Stimulated activated CD4-positive, alpha-beta T cell treated with anti-CD3 and anti-CD28 coated beads, Interleukin-1b, Interleukin-23, amount 100 ng/mL, for 48 hours (primary cell): ENCODE measurements at places on chromosomes 1 and 21.

DNA sequence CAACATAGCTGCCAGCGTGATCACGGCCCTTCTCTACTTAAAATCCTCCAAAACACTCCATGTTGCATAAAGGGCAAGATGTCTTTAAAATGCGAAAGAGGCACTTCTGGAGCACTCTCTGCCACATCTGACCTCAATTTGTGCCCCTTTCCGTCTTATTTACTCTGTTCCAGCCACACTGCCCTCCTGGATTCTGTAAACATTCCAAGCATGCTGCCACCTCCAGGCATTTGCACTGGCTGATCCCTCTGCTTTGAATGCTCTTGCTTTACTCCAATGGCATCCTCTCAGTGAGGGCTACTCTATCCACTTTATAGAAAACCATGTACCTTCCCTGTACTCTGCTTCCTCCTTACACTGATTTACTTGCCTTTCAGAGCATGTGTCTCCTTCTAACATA lies 5.3 kb upstream of the RGS7 start:
- no peak for DNase-seq

- DNase-seq, result no peak
Measured at GRCh38 chr1:174224641-174225040, 65.3 kb downstream of the RABGAP1L start.

GRCh38 chr1:56569661-56570060 lies 9.7 kb downstream of the PLPP3 start:
- DNase-seq, result no peak

- no peak for DNase-seq
Measured at GRCh38 chr1:219088778-219089557, 84.7 kb upstream of the LYPLAL1 start.

DNA sequence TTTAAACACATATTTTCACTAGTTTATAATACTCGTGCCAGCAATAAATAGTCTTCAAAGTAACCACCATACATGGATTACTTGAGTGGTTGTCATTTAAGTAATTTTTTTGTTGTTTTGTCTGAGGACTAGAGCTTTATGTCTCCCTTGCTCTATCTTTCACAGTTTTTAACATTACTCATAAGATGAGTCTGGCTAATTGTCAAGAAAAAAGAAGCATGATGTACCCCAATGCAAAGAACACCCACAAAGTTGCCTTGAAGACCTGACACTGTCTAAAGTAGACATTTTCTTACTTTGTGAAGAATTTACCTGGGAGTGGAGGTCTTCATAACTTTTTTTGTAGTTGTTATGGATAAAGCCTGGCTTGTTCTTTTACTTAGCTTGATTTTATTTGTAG lies 210.4 kb upstream of the BRINP3 start:
- no peak for DNase-seq

- DNase-seq, result no peak
Measured at GRCh38 chr21:26540651-26541050, 32.4 kb downstream of the CYYR1 start.

DNA sequence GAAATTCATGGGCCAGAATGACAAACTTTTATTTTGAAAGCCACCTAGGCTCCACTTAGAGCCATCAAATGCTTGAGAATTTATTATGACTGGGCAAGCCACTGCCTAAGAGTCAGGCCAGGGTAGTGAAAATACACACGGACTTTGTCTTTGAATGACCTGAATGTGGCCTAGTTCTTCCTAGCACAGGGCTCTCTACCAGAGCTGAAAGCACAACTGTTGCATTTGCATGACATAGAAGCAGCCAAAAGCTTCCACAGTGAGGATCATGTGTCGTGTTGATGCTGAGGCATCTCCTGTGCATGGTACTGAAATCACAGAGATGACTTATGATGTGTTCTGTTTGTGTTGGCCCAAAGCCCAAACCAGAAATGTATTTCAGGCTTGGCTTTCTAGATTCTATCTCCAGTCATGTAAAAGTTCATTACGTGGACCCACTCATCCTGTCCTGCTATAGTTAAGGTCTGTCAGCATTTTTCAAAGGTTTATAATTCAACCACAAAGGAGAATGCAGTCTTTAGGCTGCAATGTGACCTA lies 164.0 kb upstream of the UBE2U start:
- no peak for DNase-seq
